ENCODE measurements at places on chromosomes 7 and 10. TPM values are rescaled to one million over a fixed set of nuclear protein-coding genes. Genes with fewer than 3 reads are reported as not detected.

- H3K4me3 ChIP-seq, result peak overlapping the region; percentile 73
- H3K36me3 ChIP-seq, result no peaks in the 10 kb centered on the region
- no peak for DNase-seq
- H3K4me1 ChIP-seq, result peaks cover 4% of the 10 kb centered on the region
- H3K27me3 ChIP-seq, result no peaks in the 10 kb centered on the region
- H3K27ac ChIP-seq, result no peak overlapping the region
Measured at GRCh38 chr7:101743241-101743994, 74.0 kb upstream of the CUX1 start.

- DNase-seq, result no peak
- H3K4me1 ChIP-seq, result peaks cover 6% of the 10 kb centered on the region
- no peaks in the 10 kb centered on the region for H3K36me3 ChIP-seq
- H3K4me3 ChIP-seq, result no peak overlapping the region
Measured at GRCh38 chr7:120216947-120217346, 56.0 kb upstream of the KCND2 start.

DNA sequence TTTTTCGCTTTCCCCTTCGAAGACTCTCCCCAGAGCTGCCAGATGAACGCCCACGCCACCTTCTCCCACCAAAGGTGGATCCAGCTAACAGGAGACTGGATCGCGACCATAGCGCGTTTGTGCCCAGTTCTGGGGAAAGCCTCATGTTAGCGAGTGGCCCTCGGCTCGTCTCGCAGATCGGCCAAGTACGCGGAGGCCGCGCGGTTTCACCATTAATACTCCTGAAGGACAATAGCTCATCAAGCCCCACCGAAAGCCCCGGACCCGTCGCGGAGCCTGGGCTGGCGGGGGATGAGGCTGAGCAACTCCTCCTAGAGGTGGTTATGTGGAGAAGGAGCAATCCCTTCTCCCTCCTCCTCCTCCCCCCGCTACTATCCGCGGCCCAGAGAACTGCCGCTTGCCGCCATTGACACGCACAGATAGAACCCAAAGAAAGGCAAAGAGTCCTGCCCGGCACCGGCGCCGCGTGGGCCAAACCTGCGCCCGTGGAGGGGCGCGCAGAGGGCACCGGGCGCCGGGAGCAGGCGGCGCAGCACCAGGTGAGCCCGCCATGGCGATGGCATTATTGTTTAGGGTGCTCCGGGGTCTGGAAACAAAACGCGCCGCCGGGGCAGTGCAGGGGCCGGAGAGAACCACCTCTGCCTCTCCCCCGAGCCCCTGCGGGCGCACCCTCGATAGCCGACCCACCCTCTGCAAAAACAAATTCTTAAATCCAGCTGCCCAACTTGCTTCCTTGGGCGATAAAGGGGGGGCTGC, at the start of gene MACROH2A2:
Gene MACROH2A2, plus strand, starts transcription at position 385 of the 756 bp plus-strand sequence. CDS start 22,813 bp downstream, outside the sequence.
- no peaks in the 10 kb centered on the region for H3K36me3 ChIP-seq
- no peak for DNase-seq

- H3K36me3 ChIP-seq, result no peaks in the 10 kb centered on the region
- H3K4me1 ChIP-seq, result no peaks in the 10 kb centered on the region
- H3K27me3 ChIP-seq, result no peaks in the 10 kb centered on the region
- no peak for DNase-seq
- H3K27ac ChIP-seq, result no peak overlapping the region
Measured at GRCh38 chr7:112678626-112679025, 111.6 kb downstream of the TMEM168 start.

DNA sequence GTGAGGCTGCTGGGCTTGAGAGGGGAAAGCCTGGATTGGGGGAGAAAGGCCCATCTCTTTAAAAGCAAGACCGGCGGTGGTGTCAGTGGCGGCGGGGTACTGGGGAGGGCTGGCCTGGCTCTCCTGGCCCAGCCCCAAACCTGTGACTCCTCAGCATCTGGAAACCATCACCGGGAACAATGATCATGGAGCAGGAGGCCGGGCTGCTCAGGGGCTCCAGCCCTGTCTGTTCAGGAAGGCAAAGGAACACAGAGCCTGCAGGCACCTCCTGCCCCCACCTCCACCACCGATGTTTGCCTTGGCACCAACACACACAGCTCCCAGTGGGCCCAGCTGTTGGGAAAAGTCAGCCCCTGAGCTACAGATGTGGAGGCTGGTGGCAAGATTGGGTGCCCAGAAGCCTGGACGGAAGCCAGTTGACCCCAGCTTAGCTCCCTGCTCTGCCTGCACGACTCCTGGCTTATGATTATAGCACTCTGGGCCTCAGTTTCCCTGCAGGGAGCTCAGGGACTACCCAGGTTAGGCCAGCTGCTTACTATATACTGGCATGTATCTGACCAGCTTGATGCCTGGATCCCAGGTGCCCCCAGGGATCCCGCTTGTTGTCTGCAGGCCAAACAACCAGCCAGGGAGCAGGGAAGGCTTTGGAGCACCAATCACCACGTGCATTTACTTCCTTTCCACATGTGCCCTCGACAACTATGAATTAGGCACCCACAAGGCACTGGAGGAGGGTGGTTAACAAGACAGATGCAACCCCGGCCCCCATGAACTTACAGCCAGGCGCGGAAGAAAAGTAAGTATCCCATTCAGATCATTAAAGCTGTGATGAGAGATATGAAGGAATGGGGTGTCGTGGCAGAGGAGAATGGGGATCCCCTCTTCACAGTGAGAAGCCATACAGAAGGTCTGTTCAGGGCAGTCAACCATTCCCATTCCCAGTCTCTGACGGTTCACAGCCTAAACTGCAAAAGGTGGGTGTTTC, 37.3 kb downstream of the ZCCHC24 start:
- H3K36me3 ChIP-seq, result no peaks in the 10 kb centered on the region
- no peak overlapping the region for H3K4me3 ChIP-seq
- no peak overlapping the region for H3K27ac ChIP-seq
- no peak for DNase-seq

DNA sequence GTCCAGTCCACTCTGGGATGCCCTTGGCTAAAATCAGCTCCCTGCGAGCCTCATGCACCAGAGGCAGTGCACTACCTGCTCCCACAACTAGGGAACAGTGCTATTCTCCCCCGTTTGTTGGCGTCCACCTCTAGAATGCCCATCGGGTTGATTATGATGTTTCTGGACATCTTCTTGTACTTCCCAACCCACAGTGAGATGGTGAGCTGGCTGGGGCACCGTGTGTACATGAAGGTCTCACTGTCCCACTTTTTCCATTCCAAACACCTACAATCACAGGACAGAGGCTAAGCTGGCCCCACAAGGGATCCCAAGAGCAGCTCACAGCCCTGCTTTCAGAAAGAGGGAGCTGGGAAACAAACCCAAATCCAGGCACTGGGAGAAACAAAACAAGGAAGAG, 126.2 kb upstream of the ZNF92 start:
- H3K36me3 ChIP-seq, result no peaks in the 10 kb centered on the region
- H3K4me1 ChIP-seq, result peaks cover 5% of the 10 kb centered on the region
- no peak overlapping the region for H3K27ac ChIP-seq
- DNase-seq, result no peak

- no peak overlapping the region for H3K27ac ChIP-seq
- no peak for DNase-seq
- H3K27me3 ChIP-seq, result no peaks in the 10 kb centered on the region
Measured at GRCh38 chr10:71584461-71584860, 135.1 kb downstream of the C10orf105 start.

- no peaks in the 10 kb centered on the region for H3K36me3 ChIP-seq
- no peak for DNase-seq
- H3K27ac ChIP-seq, result no peak overlapping the region
- H3K4me3 ChIP-seq, result no peak overlapping the region
Measured at GRCh38 chr7:46007194-46007593, 86.1 kb upstream of the IGFBP3 start.

GRCh38 chr10:129870961-129871621, 93.0 kb downstream of the EBF3 start:
- no peak overlapping the region for H3K4me3 ChIP-seq
- no peak for DNase-seq
- H3K36me3 ChIP-seq, result no peaks in the 10 kb centered on the region
- H3K27ac ChIP-seq, result no peak overlapping the region

DNA sequence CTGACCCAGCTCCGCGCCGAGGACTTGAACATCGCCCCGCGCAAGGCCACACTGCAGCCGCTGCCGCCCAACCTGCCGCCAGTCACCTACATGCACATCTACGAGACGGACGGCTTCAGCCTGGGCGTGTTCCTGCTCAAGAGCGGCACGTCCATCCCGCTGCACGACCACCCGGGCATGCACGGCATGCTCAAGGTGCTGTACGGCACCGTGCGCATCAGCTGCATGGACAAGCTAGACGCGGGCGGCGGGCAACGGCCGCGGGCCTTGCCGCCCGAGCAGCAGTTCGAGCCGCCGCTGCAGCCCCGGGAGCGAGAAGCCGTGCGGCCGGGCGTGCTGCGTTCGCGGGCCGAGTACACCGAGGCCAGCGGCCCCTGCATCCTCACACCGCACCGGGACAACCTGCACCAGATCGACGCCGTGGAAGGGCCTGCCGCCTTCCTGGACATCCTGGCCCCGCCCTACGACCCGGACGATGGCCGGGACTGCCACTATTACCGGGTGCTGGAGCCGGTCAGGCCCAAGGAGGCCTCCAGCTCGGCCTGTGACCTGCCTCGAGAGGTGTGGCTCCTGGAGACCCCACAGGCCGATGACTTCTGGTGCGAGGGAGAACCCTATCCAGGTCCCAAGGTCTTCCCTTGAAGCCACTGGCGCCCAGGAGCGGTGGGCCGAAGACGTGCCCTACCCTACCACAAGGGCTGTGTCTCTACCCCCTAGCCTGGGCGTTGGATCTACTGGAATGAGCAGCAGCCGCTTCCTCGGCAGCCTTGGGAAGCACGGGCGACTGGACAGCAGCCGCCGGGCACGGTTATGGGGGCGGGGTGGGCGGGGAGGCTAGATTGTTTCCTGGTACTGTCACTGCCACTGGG, 945 bp downstream of the ADO start:
- H3K36me3 ChIP-seq, result no peaks in the 10 kb centered on the region
- peak overlapping the region; percentile 81 for H3K4me3 ChIP-seq
- DNase-seq, result no peak
- peaks cover 13% of the 10 kb centered on the region for H3K4me1 ChIP-seq
- peak overlapping the region; percentile 92 for H3K27ac ChIP-seq

- no peaks in the 10 kb centered on the region for H3K27me3 ChIP-seq
- no peaks in the 10 kb centered on the region for H3K36me3 ChIP-seq
- H3K4me3 ChIP-seq, result peak overlapping the region; percentile 97
Measured at GRCh38 chr7:99142727-99143520, 984 bp downstream of the SMURF1 start.

DNA sequence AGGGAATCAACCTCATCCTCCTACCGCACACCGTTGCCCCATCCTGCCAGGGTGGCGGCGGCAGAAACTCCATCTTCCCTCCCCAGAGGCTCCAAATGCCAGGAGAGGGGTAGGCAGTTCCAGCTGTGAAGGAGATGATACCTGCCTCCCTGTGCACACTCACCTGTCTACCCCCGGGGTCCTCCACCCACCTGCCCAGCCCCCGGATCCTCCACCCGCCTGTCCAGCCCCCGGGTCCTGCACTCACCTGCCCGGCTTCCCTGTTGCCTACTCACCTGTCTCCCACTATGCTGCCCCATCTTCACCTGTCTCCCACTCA, 13.4 kb upstream of the DNAAF5 start:
- no peak overlapping the region for H3K4me3 ChIP-seq
- DNase-seq, result no peak
- H3K27me3 ChIP-seq, result no peaks in the 10 kb centered on the region
- peaks cover 9% of the 10 kb centered on the region for H3K4me1 ChIP-seq
- no peaks in the 10 kb centered on the region for H3K36me3 ChIP-seq
- no peak overlapping the region for H3K27ac ChIP-seq

GRCh38 chr10:49396666-49396999, 744 bp upstream of the DRGX start:
- no peak overlapping the region for H3K27ac ChIP-seq
- no peak for DNase-seq
- H3K36me3 ChIP-seq, result no peaks in the 10 kb centered on the region
- no peak overlapping the region for H3K4me3 ChIP-seq
- peaks cover 28% of the 10 kb centered on the region for H3K27me3 ChIP-seq

- no peak overlapping the region for H3K4me3 ChIP-seq
- no peaks in the 10 kb centered on the region for H3K36me3 ChIP-seq
- no peaks in the 10 kb centered on the region for H3K27me3 ChIP-seq
Measured at GRCh38 chr10:17206210-17206709, 4.8 kb upstream of the TRDMT1 start.

GRCh38 chr7:150400788-150401423, 21.8 kb downstream of the ZNF775 start:
- H3K27ac ChIP-seq, result no peak overlapping the region
- DNase-seq, result no peak
- no peak overlapping the region for H3K4me3 ChIP-seq
- no peaks in the 10 kb centered on the region for H3K27me3 ChIP-seq
- H3K36me3 ChIP-seq, result no peaks in the 10 kb centered on the region

- H3K36me3 ChIP-seq, result no peaks in the 10 kb centered on the region
- H3K27ac ChIP-seq, result no peak overlapping the region
- no peaks in the 10 kb centered on the region for H3K4me1 ChIP-seq
Measured at GRCh38 chr10:48880016-48880705, 59.5 kb downstream of the LRRC18 start.

GRCh38 chr7:92121681-92122080, 12.6 kb downstream of the CYP51A1 start:
- no peak overlapping the region for H3K4me3 ChIP-seq
- no peak overlapping the region for H3K27ac ChIP-seq
- DNase-seq, result no peak
- H3K36me3 ChIP-seq, result peaks cover 39% of the 10 kb centered on the region
- no peaks in the 10 kb centered on the region for H3K4me1 ChIP-seq

DNA sequence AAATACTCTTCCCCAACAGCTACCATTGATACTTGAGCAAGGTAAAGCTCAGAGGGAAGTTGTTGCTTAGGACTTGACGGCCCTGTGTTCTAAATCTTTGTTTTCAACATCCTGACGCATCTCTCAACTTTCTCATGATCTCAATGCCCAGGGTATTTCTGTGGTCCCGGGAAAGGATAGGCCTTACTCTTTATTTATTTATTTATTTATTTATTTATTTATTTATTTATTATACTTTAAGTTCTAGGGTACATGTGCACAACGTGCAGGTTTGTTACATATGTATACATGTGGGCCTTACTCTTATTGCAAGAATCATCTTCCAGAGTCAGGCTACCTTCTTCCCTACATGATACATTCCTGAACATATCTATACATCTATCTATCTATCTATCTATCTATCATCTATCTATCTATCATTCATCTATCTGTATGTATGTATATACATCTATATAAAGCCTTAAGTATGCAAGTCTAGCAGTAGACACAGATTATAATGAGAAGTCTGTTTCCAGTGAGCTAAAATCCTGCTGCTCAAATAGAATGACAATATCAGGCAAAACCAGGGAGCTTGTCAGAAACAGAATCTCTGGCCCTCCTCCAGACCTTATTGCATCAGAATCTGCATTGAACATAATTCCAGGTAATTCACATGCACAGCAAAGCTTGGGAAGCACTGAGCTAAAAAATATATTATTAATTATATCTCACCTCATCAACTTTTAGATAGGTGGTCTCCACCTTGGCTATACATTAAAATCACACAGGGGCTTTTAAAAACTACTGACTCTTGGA, 12.2 kb upstream of the CPA5 start:
- H3K27me3 ChIP-seq, result no peaks in the 10 kb centered on the region
- no peak for DNase-seq
- H3K27ac ChIP-seq, result no peak overlapping the region
- no peaks in the 10 kb centered on the region for H3K4me1 ChIP-seq
- no peaks in the 10 kb centered on the region for H3K36me3 ChIP-seq

SNX10 gene
- 2.3 TPM for total RNA-seq

ANLN gene
- 2.4 TPM for total RNA-seq

IKZF5 gene
- 8.5 TPM for total RNA-seq

TM9SF3 gene
- total RNA-seq, result 68.9 TPM

NOLC1 gene
- total RNA-seq, result 104 TPM

PKD2L1 gene
- not detected for total RNA-seq

DEPP1 gene
- total RNA-seq, result 473 TPM

Data from thoracic aorta (tissue), 2 donors.